Right cardiac atrium (tissue), 5 donors: ENCODE measurements at places on chromosomes 5 and 9. TPM values are rescaled to one million over a fixed set of nuclear protein-coding genes. Genes with fewer than 3 reads are reported as not detected.

GRCh38 chr9:6567140-6567591 lies 78.4 kb downstream of the GLDC start:
- DNase-seq = peak; percentile 49

Gene GRPEL2
- total RNA-seq = 11.3 TPM

- DNase-seq = no peak
Measured at GRCh38 chr9:124266826-124267201, 9.1 kb downstream of the NEK6 start.

- no peak for DNase-seq
Measured at GRCh38 chr5:178284996-178285395, 52.4 kb upstream of the PHYKPL start.

Gene ZNF300
- 1.6 TPM for total RNA-seq

GRCh38 chr5:41772056-41772455 lies 98.2 kb downstream of the OXCT1 start:
- no peak for DNase-seq

DNA sequence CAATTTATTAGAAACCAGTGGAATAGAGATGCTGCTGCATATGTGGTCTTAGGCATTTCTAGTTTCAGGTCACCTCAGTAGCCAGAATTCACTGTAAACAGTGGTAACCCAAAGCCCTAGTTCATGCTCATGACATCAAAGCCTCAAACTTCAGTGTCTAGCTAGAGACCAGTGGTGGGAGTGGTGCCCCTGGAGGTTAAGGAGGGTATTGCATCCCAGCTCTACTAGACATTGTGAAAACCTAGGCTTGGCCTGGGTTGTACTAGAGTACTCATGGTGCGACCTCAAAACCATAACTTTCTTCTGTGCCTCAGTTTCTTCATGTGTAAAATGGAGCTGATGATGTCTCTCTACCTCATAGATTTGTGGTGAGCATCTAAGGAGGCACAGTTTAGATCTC lies 18.8 kb downstream of the COL5A1 start:
- DNase-seq = no peak

GRCh38 chr9:80521151-80521550 lies 949.4 kb downstream of the TLE4 start:
- no peak for DNase-seq

GRCh38 chr5:51156222-51156621 lies 227.0 kb upstream of the ISL1 start:
- DNase-seq = no peak

GRCh38 chr5:43152946-43153345 lies 32.2 kb downstream of the ZNF131 start:
- DNase-seq = no peak

Gene TRIM36
- total RNA-seq = 1.2 TPM

Gene LCN9
- not detected for total RNA-seq

DNA sequence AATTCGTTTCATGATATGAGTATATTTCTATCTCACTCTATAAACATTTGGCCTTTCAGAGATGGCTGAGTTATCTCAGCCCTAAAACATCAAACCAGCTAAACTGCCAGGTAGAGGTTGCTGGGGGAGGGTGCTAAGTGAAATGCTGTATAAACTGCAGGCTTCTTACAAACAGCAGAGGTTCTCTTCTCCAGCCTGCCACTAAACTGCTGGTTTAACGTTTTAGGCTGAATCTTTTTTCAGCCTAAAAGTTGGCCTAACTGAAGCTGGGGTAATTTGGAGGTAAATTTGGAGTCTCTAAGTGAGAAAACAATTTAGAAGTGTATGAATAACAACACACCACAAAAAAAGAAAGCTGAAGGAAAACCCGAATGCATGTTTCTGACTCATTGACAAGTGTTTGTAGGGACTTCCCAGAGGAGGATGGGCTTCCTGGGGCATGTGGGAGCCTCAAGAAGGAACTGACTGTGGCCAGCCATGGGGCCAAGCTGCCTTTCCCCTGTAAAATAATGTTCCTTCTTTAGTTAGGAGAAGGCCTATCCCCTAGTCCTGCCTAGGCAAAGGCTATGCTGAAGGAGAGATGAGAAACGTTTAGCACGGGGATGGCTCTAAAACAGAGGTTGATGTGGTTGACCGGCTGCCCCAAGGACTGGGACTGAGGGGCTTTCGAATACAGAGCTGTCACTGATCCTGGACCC lies 44.3 kb downstream of the SLC28A3 start:
- no peak for DNase-seq
